Right hindlimb (tissue), 1 donor: ENCODE measurements at places on chromosomes 11 and 22.

DNA sequence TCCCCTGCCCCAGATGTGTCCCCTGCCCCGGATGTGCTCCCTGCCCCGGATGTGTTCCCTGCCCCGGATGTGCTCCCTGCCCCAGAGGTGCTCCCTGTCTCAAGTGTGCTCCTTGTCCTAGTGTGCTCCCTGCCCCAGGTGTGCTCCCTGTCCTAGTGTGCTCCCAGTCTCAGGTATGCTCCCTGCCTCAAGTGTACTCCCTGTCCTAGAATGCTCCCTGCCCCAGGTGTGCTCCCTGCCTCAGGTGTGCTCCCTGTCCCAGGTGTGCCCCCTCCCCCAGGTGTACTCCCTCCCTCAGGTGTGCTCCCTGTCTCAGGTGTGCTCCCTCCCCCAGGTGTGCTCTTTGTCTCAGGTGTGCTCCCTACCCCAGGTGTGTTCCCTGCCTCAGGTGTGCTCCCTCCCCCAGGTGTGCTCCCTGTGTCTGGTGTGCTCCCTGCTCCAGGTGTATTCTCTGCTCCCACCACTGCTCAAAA is 48.7 kb upstream of the RASD2 start:
- no peak for DNase-seq

DNA sequence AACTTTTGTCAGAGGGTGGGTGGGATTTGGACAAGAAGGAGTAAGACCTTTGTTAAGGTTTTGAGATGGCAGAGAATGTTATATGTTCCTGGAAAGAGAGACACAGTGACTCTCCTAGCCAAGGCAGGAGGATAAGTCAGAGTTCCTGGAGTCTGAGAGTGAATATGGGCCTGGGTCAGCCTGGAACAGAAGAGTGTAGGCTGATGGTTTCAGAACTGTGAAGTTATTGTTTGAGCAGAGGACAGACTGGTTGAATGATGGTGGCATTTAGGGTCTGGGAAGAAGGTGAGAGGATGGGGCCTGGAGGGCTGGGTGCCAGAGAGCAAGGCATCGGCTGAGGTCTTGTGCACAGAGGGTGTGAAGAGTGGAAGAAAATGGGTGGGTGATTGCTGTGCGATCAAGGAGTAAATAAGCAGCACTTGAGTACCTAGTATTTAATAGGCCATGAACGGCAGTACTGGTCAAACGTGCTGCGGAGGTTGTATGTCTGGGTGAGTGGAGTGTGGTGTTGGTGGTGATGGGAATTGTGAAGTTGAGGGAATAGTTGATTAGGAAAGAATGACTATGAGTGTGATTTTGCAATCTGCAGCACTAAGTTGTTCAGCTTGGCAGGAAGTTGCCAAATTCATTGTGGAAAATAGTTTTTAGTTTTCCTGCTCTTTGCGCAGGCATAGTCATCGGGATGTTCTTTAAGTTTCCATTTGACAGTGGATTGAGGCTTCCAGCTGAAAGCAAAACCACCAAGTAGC is 1.8 kb downstream of the PANX1 start:
- no peak for DNase-seq

- DNase-seq, result no peak
These were observed 247.0 kb upstream of the NARS2 start for GRCh38 chr11:78821371-78822306.

GRCh38 chr11:80241766-80242165 is 800.9 kb upstream of the TENM4 start:
- no peak for DNase-seq

GRCh38 chr11:61049859-61050258 is 52.4 kb upstream of the CD5 start:
- no peak for DNase-seq

GRCh38 chr11:21494946-21495345 is 697.9 kb upstream of the ANO5 start:
- DNase-seq, result no peak

DNA sequence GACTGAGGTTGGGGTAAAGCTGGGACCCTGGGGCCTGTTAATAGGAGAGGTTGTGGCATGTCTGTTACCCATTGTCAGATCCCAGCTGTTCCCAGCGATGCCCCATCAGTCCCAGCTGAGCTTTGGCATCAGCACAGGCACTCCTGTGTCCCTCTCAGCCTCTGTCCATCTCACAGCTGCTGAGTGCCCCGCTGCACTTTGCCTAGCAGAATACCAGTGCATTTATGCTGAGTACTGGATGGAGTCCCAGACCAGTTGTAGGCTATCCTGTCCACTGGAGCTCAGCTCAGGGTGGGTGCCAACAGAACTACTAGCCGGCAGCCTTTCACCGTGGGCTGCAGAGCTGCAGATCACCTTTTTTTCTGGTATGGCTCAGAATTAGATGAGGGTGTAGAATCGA is 9.9 kb downstream of the FXYD6 start:
- DNase-seq, result no peak

- DNase-seq, result no peak
These were observed 920.1 kb downstream of the BRD1 start for GRCh38 chr22:48907591-48907990.

- DNase-seq, result no peak
These were observed 381.4 kb upstream of the MPPED2 start for GRCh38 chr11:30967579-30967978.

DNA sequence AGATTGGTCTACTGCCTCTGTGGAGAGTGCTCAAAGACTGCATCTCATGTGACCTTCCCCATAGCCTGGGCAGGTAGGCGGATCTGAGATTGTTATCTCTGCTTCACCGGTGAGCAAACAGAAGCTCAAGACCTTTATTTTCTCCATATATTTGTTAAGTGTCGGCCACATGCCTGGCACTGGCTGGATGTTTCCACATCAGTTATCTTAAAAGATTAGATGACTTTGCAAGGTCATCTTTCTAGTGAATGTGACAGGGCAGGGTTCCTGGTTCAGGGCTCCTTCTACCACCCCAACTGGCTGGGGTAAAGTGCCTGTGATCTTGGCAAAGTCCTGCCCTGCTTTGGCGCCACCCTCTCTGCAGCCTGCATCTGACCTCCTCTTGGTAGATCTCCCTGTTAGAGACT is 125.0 kb downstream of the CCDC81 start:
- DNase-seq, result no peak

GRCh38 chr22:40525250-40525884 is 111.2 kb downstream of the MRTFA start:
- peak; percentile 49 for DNase-seq

DNA sequence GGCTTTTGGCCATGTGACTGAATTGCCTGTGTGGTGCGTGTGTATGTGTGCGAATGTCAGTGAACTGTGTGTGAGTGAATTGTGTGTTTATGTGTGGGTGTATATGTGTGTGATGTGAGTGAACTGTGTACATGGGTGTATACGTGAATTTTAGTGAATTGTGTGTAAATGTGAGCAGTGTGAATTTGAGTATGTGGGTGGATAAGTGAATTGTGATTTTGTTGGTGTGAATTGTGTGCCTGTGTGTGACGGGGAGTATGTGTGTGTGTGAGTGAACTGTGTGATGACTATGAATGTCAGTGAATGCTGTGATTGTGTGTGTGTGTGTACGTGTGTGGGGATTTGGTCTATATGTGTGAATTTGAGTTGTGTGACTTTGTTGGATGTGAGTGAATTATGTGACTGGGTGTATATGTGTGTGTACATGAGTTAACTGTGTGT is 3.5 kb downstream of the DDTL start:
- DNase-seq, result no peak

DNA sequence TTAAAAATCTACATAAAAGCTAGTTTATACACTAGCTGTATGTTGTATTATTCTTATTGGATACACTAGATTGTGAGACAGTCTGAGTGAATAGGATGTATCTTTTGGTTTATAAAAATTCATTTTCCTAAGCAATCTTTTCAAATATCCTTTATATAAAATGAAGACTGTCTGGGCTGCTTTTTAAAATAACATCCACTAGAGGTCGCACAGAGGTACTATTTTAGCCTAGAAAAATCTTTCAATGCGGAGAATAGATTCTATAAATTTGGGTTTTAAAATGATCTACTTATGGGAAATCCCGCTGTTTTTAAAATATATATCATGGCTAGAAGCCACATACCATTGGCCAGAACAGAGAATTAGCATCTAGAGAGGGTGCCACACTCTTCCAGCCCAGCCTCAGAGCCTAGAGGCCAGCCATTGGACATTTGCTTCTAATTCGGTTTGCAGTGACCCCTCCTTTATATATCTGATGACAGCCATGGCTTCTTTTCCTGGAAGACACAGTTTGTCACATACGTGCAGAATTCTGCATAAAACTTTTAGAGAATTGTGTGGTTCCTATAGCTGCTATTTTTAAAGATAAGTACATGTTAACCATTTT is 7.3 kb downstream of the C11orf97 start:
- no peak for DNase-seq

DNA sequence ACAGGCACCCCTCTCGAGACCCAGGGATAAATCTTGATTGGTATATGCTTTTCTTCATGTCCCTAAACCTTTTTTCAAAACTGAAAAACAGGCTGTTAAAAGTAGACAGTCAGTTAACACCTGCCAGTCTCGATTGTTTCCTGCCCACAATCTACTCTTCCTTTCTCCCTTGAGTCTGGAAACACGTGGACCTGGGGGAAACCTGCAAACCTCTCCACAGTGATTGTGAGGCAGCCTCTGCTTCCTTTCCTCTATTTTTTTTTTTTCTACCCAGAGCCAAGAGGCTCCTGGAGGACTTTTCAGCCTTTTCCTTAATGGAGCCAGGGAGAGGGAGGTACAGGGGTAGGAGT is 69.4 kb upstream of the CLMP start:
- DNase-seq, result no peak

DNA sequence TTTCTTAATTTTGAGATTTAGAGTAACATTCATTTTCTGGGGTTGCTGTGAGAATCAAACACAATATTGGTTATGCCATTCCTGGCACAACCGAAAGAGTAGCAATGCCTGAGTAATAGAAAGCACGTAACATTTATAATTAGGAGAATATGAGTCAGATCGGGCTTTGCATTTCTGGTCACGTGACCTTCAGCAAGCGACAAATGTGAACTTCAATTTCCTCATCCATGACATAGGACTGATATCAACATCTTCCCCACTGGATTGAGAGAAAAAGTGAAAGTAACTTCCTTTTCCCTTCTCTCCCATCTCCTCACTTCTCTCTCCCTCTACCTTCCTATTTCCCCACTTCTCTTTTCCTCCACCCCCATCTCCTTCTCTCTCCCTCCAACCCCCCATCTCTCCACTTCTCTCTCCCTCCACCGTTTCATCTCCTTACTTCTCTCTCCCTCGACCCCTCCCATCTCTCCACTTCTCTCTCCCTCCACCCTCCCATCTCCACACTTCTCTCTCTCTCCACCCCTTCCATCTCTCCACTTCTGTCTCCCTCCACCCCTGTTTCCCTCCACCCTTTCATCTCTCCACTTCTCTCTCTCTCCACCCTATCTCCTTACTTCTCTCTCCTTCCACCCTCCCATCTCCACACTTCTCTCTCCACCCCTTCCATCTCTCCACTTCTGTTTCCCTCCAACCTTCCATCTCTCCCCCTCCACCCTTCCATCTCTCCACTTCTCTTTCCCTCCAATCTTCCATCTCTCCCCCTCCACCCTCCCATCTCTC is 33.5 kb upstream of the CAT start:
- DNase-seq, result no peak

DNA sequence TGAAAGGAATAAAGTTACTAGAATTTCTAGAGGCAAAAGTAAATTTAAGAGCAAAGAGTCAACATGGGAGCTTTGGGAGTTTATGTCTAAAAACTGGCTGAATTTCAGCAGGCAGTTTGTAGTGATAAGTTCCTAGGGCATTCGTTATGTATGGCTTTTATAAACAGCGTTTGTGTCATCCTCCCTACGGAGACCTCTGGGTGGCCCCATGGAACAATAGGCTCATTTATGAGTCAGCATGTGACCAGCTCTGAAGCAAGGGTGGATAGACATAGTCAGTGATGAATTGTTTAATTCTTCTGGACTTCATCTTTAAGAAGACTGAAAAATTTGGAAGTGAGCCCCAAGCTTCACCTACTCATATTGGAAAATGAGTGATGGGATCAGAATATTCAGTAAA is 37.1 kb downstream of the SVIP start:
- DNase-seq, result peak; percentile 30

DNA sequence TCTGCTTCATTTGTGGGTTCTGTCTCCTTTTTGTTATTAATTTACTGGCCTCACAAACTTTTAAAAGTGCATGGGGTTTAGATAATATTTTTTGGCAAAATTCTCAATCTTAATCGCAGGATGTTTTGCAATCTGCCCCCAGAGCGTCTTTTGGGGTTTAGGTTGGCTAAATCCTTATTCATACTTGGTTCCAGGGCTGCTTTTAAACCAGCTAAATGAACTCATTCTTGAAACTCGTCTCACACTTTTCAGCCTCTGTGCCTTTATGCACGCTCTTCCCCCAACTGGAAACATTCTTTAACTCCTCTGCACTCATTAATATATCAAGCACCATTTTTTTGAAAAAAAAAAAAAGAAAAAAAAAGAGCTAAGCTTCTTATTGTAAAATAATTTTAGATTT is 131.7 kb downstream of the KIF18A start:
- no peak for DNase-seq

DNA sequence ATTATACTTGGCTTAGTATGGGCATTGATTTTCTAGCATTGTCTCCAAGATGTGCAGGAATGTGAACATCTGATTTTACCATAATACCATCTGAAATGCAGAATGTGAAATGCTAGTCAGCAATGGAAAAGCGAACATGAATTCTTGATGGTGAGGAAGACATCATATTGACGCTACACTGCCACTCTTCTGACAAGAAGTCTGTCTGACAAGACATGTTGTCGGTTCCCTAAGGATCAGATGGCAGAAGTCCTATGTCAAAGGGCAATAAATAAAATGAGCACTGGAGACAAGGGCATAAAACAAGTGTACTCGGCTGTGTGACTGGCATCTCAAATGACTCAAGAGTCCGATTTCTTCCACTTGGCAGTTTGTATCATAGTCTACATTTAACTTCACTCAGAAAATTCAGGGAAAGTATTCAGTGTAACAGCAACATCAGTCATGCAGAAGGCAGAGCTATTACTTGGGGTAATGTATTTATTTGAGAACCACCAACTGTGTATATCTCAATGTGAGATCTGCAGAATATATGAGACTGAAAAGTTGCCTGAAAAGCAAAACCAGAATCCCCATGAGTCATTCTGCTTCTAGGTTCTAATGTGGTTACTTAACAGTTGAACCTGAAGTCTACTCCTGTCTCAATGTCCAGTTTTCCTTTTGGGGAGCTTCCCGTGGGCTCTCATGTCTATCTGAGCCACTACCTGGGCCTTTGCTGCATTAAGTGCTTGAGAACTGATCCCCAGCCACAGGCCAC is 51.5 kb downstream of the SLC17A6 start:
- no peak for DNase-seq

GRCh38 chr11:10324474-10324873 is 19.6 kb downstream of the ADM start:
- DNase-seq, result no peak

DNA sequence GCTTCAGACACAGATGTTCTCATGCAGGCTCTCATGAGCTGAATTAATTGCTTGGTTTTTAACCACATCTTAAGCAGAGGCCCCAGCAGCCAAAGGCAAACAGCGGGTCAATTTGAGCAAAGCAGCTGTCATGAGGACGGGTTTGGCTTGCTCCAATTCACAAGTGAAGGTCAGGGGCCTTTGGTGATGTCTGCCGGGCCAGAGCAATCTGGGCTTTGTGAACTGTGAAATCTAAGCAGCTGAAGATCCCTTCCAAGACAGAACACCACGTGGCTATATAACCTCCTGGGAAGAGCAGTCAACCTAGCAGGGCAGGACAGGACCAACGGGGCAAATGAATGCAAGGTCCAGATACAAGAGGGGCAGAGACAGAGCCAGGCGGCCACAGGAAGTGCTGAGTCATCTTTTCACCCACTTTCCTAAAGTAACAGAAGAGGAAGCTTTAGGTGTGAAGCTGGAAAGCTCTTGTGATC is 187.3 kb upstream of the B3GAT1 start:
- peak; percentile 34 for DNase-seq
